ENCODE measurements at places on chromosomes 1 and 21.

DNA sequence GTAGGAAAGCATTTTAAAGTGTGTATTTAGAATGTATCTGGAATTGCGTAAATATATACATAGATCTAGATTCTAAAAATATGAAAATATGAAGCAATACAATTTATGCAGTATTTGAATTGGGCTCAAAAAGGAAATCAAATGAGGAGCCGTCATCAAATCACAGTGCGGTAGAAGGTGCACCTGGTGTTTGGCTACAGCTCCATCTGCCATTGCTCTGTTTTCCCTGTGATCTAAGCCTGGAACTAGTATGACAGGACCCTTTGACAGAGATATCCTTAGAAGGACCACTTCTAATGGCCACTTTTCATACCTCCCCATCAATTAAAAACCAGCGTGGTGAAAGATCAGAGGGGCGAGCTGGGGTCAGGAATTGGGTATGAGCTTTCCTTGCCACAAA, 202.6 kb downstream of the NFIA start:
- DNase-seq, result no peak

GRCh38 chr1:159474926-159475325, 35.4 kb downstream of the OR10J1 start:
- DNase-seq, result no peak

DNA sequence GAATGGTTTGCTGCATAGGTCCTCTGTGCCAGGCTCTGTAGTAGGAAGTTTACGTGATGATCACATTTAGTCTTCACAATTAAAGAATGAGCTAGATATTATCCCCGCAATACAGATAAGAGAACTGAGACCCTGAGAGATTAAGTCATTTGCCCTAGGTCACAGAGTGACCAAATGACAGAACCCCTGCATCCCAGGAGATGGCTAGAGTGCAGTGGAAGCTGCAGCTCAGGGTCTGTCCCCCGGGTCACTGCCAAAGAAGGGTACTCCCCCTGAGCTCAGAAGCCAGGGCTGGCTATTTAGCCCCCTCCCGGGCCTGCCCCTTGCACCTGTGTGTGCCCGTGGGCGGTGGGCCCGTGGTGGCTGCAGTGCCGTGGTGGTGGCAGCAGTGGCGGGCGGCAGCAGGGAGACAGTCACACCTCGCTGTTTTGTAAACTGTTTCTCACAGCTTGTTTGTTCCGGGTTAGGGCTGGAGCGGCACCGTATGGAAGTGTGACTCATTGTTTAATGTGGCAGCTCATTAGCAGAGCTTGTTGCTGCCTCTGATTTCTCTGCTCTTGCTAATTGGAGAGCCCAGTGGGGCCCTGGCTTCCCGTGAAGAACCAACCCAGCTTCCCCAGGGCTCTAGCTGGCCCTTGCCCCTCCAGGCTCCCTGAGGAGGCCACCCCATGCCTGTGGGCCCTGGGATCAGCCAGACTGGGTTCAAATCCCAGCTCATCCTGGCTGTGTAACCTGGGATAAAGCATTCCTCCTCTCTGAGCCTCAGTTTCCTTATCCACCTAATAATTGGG, 19.3 kb upstream of the FOXO6 start:
- DNase-seq, result peak; percentile 42

DNA sequence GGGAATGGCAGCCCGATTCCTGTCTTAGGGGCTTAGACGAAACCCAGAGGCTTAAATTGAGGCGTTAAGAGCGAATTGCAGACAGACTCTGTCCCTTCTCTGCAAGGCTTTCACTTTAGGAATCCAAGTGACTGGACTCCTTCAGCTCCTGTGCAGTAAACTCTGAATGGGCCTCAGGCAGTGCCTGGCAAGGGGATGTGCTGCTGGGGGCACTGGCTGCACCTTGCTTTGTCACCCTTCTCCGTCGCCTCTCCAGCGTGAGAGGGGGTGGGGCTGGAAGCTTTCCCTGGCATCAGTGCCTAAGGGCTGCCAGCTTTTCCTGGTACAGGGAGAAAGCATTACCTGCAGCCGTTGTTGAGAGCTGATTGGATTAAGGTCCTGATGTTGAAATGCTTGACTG, 39.9 kb upstream of the NFASC start:
- no peak for DNase-seq

DNA sequence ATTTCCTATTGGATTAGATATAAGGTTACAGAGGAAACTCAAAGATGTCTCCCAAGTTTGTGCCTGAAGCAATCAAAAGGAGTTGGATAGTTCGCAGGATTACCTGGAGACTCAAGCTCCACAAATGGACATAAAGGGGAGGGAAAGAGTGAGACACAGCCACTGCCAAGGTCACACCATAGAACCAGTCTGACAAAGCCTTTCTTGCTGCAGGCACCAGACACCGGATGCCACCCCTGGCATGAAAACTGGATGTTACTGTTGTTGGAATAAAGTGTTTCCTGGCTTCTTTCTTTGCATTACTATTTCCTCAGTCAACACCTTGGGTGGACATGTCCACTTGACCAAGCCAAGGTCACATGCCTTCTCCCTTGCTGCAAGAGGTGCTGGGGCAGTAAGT, 70.6 kb downstream of the SNRPE start:
- no peak for DNase-seq

- no peak for DNase-seq
These were observed 73.3 kb downstream of the TNFSF18 start for GRCh38 chr1:172977296-172978017.

- peak; percentile 46 for DNase-seq
These were observed 427 bp downstream of the WNT3A start for GRCh38 chr1:228007049-228007800.

- no peak for DNase-seq
These were observed 8.2 kb downstream of the HCRTR1 start for GRCh38 chr1:31625561-31626222.

DNA sequence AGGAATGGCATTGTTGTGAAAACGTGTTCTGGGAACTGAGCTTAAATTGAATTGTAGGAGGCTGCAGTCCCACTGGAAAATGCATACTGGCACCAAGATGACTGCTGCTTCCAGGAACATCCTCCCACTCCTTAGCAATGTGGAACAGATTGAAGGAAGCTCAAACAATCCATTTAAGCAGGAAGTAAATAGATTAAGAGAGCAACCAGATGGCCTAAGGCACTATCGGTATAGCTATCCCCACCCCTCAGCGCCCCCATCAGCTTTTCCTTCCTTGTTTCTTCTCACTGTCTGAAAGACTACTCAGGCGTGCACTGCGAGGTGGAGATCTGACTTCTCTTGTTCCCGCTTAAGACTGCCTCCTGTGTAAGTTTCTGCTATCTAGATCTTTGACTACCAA, 4.0 kb upstream of the IFI16 start:
- DNase-seq, result no peak

DNA sequence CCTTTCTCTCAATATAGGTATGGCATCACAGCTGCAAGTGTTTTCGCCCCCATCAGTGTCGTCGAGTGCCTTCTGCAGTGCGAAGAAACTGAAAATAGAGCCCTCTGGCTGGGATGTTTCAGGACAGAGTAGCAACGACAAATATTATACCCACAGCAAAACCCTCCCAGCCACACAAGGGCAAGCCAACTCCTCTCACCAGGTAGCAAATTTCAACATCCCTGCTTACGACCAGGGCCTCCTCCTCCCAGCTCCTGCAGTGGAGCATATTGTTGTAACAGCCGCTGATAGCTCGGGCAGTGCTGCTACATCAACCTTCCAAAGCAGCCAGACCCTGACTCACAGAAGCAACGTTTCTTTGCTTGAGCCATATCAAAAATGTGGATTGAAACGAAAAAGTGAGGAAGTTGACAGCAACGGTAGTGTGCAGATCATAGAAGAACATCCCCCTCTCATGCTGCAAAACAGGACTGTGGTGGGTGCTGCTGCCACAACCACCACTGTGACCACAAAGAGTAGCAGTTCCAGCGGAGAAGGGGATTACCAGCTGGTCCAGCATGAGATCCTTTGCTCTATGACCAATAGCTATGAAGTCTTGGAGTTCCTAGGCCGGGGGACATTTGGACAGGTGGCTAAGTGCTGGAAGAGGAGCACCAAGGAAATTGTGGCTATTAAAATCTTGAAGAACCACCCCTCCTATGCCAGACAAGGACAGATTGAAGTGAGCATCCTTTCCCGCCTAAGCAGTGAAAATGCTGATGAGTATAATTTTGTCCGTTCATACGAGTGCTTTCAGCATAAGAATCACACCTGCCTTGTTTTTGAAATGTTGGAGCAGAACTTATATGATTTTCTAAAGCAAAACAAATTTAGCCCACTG, 11.5 kb downstream of the HIPK1 start:
- DNase-seq, result peak; percentile 77

- DNase-seq, result no peak
These were observed 79.5 kb downstream of the DPYD start for GRCh38 chr1:97841338-97841737.

- no peak for DNase-seq
These were observed 53.1 kb downstream of the SLC19A1 start for GRCh38 chr21:45488931-45489721.

GRCh38 chr1:151574575-151575529, 34.7 kb downstream of the TUFT1 start:
- no peak for DNase-seq

DNA sequence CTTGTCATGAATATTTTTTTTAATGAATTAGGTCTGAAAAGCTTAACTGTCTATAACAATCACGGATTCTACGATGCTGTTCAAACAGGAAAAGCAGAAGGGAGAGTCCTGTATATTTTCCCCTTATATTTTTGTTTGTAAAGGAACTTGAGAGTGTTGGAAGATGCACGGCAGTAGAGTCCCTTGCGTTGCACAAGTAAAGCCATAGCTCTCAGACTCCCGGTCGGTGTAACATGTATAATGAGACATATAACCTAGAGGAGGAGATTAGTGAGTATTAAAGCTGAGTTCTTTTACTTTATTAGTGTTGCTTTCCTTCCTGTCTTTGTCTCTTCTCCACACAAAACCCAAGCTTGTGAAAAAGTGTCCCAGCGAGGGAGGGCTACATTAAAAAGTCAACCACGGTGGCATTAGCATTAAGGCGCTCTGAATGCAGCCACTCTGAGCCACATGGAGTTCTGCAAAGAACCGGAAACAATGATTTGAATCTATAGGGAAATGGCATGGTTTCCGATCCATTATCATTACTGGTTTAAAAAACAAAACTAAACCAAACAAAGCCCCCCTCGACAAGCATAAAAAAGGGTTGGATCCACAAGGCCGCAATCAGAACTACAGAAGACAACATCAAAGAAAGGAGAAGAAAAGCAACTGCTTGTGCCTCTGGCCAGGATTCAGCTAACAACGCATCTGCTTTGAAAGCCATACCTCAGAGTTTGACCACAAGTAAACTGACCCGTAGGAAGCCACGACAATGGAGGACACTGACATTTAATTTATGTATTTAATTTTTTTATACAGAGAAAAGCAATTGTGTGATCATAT, 356.8 kb downstream of the LMO4 start:
- DNase-seq, result no peak

- no peak for DNase-seq
These were observed 54.6 kb upstream of the SYT14 start for GRCh38 chr1:209883341-209883971.

- no peak for DNase-seq
These were observed 22.3 kb downstream of the ACTA1 start for GRCh38 chr1:229411434-229412055.

GRCh38 chr1:214861615-214862014, 220.9 kb upstream of the KCNK2 start:
- no peak for DNase-seq

All from activated CD8-positive, alpha-beta memory T cell treated with anti-CD3 and anti-CD28 coated beads, Interleukin-2, amount 50 U/mL, for 48 hours (primary cell).